ENCODE measurements at places on chromosomes 2 and 18. TPM values are rescaled to one million over a fixed set of nuclear protein-coding genes. Genes with fewer than 3 reads are reported as not detected.

AMMECR1L gene
- total RNA-seq: 12.9 TPM

TRABD2A gene
- total RNA-seq: 5.7 TPM

GRCh38 chr2:209976698-209977385 is 25.6 kb upstream of the RPE start:
- no peak for DNase-seq

DNA sequence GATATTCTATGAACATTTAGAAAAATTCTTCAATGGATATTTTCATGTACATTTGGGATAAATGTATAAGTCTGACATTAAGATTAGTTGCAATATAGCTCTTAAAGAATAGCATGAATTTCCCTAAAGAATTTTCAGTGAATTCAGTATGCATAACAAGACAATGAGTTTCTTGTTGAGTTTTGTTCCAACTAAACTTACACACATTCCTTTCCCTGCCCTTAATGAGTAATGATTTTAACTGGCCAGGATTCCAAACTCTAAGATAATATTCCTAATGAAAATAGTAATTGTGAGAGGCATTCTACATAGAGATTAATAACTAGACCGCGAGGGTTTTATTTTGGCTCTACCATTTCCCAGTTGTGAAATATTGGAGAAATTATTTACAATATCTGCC is 390.3 kb upstream of the GALNT5 start:
- no peak for DNase-seq

- no peak for DNase-seq
Observed at GRCh38 chr2:15775753-15776628, 164.4 kb upstream of the MYCN start.

- no peak for DNase-seq
Observed at GRCh38 chr2:42369532-42370229, 8.7 kb upstream of the COX7A2L start.

DNA sequence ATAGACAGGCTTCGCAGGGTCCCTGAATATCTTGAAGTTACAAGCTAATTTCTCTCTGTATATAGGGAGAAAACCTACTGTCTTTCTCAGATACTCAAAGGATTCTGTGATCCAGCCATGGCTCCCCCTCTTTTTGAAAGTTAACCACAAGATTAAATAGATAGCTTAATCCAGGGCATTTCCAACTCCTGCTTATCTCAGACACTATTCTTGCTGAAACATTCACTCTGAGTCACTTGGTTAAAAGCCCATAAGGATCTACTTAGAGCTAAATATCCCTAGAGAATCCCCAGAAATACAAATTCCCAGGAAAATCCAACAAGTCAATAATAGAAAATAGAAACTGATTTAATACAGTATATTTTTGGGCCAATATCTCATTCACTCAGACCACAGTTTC is 179.1 kb upstream of the LYPD1 start:
- no peak for DNase-seq
